ENCODE measurements at places on chromosomes 3 and 15.

DNA sequence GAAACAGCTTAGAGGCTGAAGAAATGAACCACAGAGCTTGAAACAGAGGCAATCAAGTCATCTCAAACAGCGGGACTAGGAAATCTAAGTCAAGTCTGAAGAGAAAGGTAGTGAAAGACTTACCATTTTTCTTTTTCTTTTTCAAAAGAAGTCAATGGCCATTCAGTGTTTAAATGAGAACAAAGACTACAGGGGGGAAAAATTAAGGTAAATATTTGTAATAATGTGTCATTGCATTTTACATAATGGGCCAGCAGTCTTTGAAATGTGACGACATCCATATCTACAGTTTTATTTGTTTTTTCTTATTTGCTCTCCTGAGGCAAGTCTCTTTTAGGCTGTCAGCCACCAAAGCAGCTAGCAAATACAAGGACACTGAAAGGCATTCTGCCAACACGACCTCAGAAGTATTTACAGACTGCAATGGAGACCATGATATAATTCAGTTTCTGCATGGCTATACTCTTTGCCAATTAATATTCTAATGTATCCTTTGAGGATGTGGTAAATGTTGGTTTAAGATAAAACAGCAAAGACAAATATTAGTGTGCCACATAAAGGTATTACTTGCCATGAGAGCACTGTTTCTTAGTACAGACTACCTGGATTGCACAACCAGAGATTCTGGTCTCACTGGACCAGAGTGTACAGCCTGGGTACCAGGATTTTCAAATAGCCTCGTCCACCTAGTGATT lies 307.0 kb upstream of the THBS1 start:
- DNase-seq = no peak

DNA sequence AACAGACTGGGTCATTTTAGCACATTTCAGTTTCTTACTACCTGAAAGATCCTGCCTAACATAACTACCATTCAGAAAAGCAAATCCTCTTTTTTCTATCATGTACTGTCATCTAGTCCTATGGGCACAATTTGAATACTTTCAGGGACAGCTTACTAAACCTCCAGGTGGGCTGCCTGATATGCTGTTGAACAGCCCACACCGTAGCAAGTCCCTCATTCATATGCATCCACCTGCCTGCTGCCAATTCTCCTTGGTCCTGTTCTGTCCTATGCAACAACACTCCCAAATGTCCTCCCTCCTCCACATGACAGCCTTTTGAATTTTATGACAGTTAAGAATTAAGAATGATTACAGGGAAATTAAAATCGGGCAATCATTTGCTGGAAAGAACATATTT lies 137.9 kb downstream of the KCNAB1 start:
- DNase-seq = no peak

GRCh38 chr3:14467814-14468620 lies 65.6 kb downstream of the SLC6A6 start:
- DNase-seq = no peak

DNA sequence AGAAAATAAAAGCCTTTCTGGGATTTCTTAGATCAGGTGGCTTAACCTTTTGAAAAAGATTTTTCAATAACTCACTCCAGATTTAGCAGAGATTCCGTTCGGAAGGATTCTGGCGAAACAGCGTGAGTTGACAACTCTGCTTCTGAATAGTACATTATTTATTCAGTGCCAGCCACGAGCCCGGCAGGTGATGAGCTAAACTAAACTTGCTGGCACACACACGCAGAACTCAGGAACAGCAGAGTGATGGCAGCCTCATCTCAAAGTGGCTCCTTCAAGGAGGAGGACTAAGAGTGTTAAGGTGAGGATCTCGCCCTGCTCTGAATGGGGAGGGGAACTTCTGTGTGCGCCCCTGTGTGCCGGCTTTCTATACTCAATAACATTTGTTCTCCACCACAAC lies 114.3 kb downstream of the FAM43A start:
- DNase-seq = no peak

- peak; percentile 22 for DNase-seq
These were observed 144.0 kb downstream of the GREM1 start for GRCh38 chr15:32861761-32862160.
